Brain pericyte (primary cell): ENCODE measurements at places on chromosomes 4 and X.

- DNase-seq = no peak
Measured at GRCh38 chr4:18803781-18804180, 782.2 kb upstream of the LCORL start.

DNA sequence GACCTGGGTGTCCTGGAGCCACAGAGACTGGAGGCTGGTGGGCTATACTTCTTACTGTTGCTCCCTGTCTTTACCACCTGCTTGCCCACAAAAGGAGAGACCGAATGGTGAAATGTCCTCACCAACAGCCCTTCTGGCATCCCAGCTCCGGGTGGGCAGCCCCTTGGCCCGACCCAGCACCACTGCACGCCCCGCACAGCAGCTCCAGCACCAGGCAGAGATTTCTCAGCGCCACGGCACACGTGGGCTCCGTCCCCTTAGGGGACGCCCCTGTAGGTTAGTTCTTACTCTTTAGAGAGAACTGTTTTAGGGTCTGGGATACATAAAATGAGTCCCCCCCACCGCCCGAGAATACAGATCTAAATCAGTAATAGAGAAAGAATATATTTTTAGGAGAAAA is 158.4 kb upstream of the MAB21L2 start:
- no peak for DNase-seq

DNA sequence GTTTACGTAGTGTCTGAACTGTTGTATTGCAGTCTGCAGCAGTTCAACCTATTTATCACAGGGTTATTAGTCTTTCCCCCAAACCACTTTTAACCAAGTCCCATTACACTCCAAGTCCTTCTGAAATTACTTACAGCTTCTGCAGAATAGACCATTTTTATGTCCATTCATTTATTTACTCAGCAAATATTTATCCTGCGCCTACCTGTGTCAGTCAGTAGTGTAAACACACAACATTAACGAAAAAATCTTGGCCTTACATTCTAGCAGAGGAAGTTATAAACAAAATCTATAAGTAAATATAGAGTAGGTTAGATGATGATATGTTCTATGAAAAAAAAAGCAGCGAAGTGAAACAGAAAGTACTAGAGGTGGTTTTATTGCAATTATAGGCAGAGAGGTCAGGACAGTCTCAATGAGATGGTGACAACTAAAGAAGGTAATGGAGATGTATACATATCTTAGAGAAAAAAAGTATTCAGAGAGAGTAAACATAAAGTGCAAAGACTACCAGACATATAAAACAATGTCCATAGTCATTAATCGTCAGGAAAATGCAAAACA is 534.7 kb downstream of the KCNIP4 start:
- DNase-seq = no peak

DNA sequence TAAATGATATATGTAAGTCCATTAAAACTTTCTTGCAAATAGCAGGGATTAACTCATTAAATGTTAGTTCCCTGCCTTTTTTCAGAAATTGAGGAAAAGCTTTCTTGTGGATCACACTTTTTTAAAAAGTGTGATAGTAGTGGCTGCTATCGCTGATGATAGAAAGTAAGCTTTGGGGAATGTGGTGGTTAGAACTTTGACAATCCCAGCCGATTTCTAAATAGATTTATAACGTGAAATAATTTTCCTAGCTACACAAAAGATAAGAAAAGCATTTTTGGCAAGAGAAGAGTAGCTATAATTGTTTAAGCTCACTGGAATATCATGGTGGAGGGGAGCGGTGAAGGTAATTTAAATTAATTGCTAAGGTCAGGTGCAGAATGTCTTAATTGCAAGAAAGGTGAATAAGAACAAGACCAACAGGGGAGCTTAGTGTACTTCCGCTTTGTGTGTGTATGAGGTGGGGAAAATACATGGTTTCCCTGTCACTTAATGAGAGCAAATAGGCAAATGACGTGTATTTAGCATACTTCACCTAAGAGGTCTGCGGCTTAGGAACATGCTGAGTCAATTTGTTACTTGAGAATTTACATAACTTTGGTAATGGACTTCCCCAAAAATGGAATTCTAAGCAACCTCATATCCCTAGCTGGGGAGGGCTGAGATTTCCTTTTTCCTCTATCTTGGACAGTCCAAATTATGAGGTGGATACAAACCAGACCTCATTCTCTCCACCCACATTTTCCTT is 11.7 kb upstream of the IL21 start:
- no peak for DNase-seq

DNA sequence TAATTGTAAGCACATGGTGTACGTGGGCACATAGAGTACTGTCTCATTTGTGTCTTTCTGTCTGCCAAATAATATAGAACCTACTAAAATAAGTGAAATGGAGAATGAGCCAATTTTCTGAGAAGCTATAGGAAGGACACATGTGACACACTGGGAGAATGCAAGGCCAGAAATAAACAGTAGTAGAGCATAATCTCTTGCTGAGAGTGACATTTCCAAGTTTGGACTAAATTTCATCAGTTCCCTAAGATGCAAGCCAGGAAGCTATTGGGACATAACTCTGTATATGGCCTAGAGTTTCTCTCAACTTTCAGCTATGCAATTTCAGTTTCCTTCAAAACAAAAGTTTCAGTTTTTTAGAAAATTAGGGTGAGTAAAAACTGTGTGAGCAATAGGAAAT is 638.7 kb downstream of the PCDH18 start:
- DNase-seq = no peak

DNA sequence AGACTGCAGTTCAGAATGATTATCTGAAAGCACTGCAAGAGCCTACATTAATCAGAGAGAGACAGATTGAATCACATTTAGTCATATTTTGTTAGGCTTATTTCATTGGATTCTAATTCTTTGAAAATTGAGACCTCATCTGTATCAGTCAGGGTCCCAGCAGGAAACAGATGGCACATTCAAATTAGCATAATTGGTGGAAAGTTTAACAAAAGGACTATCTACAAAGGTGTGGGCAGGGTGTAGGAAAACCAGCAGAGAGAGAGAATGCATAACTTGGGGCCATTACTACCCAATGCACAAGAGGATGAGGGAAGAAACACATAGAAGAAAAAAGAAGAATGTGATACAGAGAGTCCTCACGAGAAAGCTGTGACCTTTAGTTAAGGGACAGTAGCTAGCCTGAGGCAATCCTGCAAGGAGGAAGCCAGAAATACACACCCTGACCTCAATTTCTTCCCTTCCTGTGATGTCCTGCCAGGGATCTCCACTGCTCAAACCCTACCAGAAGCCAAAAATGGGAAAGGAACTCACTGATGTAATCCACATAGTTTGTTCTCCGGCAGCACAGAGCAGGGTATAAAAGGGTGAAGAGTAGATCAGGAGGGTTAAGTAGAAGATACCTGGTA is 17.7 kb upstream of the XKRX start:
- DNase-seq = no peak

DNA sequence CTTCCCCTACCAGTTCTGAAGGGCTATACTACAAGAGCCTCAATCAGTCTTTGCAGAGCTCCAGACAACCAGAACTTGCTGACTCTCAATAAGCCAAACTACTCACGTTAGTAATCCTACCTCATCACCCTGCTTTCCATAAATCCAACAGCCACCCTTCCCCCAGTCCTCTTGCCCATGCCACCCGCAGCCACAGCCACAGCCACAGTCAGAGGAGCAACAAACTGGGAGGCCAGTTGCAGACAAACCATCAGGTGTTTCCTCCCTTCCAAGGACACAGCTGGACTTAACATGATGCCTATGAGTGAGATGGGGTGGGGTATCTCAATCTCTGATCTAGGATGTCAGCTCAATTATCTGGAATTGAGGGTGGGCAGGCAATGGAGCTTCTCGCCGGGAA is 1.0 kb downstream of the GABRA3 start:
- no peak for DNase-seq

- DNase-seq = no peak
Measured at GRCh38 chr4:184444215-184444952, 30.0 kb downstream of the IRF2 start.

DNA sequence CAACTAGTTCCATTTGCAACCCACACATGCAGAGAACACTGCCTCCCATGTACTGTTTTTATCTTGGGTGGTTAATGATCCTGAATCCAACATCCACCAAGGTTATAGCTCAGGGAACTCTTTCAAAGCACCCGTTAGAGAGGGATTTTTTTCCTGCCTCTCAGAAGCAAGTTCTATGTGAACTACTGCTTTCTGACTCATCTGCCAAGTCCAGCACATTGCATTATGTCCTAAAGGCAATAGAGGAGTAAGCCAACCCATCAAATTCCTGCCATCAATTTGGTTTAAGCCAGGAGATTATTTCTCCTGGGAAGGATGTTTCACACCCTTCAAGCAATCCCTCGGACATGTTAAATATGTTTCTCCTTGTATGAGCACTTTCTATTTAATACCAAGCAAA is 334.5 kb downstream of the GASK1B start:
- no peak for DNase-seq

DNA sequence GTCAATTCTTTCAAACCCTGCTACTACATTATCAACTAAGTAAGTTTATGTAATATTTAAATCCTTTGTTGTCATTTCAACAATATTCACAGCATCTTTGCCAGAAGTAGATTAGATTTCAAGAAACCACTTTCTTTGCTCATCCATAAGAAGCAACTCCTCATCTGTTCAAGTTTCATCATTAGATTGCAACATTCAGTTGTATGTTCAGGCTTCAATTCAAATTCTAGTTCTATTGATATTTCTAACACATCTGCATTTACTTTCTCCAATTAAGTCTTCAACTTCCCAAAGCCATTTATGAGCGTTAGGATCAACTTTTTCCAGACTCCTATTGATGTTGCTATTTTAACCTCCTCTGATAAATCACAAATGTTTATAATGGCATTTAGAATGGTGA is 66.1 kb downstream of the BMP3 start:
- no peak for DNase-seq

- no peak for DNase-seq
Measured at GRCh38 chrX:21779095-21779494, 21.2 kb upstream of the SMPX start.

- DNase-seq = no peak
Measured at GRCh38 chr4:88600176-88600838, 8.0 kb downstream of the HERC3 start.

DNA sequence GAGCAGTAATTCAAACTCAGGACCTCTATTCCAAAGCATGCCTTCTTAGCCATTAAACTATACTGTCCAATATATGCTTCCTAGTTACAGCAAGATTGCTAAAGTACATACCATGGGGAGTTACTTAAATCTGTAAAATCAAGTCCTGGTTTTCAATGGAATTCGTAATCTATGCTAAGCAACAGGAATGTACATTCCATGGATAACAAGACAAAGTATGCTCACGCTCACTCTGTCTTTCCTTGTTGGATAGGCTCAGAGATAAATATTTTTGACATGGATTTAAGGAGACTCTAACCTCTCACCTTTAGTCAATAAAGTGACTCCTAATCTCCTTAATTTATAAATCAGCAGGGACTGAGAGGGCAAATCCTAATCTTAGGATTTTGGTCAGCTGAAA is 47.3 kb upstream of the STK26 start:
- no peak for DNase-seq

DNA sequence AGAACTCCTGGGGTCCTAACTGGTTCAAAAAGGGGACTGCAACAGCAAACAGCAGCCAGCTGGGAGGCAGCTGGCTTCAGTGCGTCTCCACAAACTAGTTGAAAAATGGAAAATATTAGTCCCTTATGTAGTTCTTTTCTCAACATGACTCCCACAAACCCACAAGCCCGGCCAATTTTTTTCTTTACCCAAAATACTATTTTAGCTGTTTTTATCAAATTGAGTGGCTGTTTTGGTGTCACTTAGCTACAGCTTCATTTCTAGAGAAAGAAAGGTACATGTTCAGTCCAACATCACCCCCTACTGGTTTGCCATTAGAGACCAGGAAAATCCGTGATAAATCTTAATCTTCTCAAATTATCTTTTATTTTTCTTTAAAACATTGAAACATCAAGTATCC is 97.2 kb downstream of the GUCY2F start:
- DNase-seq = no peak

DNA sequence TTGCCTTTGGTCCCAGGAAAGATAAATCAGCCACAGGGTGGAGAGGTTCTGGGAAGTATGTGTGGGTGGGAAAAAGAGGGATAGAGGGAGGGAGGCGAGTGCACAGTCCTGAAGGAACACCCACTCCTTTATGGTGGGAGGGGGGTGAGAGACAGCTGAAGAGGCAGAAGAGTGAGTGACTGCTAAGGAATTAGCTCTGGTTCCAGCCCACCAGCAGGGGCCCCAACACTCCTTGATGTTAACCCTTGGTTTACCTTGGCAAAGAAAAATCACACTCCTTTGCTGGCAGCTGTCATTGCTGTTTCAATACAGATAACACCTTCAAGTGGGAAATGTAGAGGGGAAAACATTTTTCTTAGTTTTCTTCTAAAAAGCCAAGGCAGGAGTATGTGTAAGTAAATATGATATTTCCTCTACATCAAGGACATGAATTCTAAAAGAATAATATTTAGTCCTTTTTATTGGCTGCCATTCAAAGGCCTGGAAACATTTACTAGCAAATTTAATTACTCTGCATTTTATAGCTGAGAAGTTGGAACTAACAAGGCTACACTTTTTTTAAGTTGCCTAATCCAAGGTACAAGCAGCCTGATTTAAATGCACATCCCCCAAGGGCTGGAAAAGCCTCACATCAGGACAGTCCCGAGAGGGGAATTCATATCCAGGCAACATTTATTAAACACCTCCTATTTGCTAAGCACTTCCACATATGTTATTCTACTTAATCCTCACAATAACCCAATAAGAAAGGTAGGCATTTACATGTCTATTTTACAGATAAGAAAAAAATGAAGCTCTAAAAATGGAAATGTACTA is 81.7 kb downstream of the HS6ST2 start:
- no peak for DNase-seq

DNA sequence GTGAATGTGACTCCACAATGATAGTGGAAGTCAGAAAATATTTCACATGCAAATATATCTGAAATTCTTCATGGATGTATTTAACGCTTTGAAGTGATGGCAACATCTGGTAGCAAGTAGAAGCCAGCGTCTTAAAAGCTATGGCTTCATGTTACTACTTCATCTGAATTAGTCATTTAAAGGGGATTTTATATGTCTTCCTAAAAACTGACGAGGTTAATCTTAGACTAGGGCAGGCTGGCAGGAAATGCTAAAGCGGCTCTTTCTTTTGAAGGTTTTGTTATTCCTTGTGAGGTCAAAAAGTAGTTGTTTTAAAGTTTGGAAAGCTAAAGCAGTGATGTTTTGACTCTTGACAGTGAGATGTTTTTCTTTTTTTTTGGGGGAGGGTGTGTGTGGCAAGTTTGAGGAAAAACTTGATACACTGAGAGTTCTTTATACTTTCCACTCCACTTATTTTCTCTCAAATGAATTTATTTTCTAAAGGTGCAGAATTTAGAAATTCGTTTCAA is 22.6 kb downstream of the PLS3 start:
- no peak for DNase-seq

GRCh38 chr4:71338846-71339593 is at the start of gene SLC4A4:
Gene SLC4A4 (plus strand): TSS chr4:71339020.
- no peak for DNase-seq

GRCh38 chrX:27597508-27597907 is 7.4 kb downstream of the DCAF8L2 start:
- DNase-seq = no peak

DNA sequence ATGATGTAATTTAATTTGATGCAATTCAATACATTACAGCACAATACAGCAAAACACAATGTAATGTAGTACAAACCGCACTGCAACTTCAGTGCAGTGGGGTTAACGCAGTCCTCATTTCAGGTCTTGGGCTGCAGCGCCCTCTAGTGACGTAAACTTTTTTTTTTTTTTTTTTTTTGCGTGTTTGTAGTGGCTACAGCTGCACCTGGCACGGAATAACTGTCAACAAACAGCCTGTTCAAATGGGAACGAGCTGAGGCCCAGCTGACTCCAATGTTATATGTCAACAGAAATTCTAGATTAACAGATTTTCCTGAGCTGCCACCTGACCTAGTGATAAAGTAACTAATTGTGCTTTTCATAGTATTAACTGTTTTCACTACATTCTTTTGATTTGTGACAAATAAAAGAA is 33.5 kb upstream of the RASSF6 start:
- no peak for DNase-seq
